ENCODE measurements at places on chromosomes 5 and 9.

- DNase-seq = no peak
Observed at GRCh38 chr5:150625164-150625535, 15.3 kb upstream of the SYNPO start.

DNA sequence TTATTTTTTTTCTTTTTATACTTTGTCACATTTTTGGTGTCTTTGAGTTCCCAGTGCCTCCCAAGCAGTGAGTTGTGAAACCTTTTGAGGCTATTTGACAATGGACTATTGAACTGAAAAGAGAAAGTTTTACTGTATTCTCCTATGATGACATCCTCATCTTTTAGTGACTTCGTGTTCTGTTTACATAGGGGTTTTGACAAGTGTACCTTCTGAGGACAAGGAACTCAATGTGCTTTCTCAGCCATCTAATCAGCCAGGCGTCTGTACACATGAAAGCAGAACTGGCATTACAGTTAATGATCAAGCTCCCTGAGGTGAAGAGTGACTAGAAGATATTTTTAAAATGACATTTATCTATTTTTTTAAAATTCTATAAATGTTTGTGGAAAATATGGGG is 175.5 kb downstream of the ANXA1 start:
- no peak for DNase-seq

- peak; percentile 26 for DNase-seq
Observed at GRCh38 chr9:109463924-109464625, 34.0 kb downstream of the PTPN3 start.

GRCh38 chr5:95620870-95621838 is 1.3 kb downstream of the GPR150 start:
- DNase-seq = peak; percentile 57

DNA sequence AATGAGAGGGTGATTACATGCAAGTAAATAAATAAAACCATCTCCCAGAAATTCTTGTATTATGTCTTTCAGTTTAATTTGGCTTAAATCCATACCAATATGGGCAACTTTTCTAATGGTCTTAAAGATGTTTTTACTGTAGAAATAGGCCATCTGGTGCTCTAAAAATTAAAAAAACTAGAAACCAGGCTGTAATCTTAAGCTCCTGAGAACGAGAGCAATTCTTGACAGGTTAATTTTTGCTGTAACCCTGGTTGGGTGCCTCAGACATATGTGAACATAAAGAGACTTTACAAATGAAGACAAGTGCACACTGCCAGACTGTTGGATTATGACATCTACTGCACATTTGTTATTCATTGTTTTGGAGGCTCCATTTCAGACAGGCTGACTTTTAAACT is 246.8 kb upstream of the DAB2 start:
- DNase-seq = no peak

GRCh38 chr9:77853716-77854115 is 177.9 kb downstream of the GNAQ start:
- no peak for DNase-seq
